ENCODE measurements at places on chromosomes 2 and 18.

- no peak for DNase-seq
Measured at GRCh38 chr18:51192696-51193095, 4.8 kb downstream of the MEX3C start.

GRCh38 chr18:79100944-79101343 is 31.8 kb downstream of the ATP9B start:
- DNase-seq: no peak

- no peak for DNase-seq
Measured at GRCh38 chr2:140657657-140658056, 1473.2 kb downstream of the LRP1B start.

GRCh38 chr2:46144133-46144800 is 152.9 kb upstream of the EPAS1 start:
- no peak for DNase-seq

- no peak for DNase-seq
Measured at GRCh38 chr2:43455731-43456642, 139.9 kb downstream of the THADA start.

GRCh38 chr2:65583061-65583460 is 150.7 kb upstream of the SPRED2 start:
- DNase-seq: no peak

DNA sequence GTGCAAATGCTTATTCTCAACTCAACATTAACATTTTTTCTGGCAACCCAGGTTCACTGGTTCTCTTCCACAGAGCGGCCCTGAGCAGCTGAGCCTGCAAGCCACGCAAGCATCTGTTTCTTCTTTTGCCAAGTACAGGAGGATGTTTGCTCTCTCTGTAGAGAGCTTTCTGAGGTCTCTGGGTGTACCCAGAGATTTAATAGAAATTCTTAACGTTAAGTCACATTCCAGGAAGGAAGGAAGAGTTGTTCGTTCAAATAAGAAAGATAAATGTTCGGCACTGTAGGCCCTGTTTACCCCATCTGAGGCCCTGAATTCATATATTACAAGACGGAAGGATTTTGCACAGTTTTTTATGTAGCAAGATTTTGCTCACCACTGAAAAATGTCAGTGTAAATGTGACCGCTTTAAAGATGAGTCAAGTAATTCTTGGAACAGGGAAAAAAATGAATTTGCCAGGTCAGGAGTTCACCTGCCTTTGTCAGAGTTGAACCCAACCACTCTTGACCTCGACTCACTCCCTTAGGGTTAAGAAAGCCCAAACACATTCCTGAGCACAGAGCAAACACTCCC is 30.1 kb downstream of the KCTD18 start:
- DNase-seq: no peak

GRCh38 chr2:234588054-234588430 is 91.2 kb upstream of the ARL4C start:
- DNase-seq: no peak

GRCh38 chr18:42742969-42743368 is 372.5 kb downstream of the RIT2 start:
- no peak for DNase-seq

All from HuH-7 (cell line).